ENCODE measurements at places on chromosomes 3 and 15.
A peak's percentile ranks its signal among the peaks of the same experiment; 100 is the strongest.

DNA sequence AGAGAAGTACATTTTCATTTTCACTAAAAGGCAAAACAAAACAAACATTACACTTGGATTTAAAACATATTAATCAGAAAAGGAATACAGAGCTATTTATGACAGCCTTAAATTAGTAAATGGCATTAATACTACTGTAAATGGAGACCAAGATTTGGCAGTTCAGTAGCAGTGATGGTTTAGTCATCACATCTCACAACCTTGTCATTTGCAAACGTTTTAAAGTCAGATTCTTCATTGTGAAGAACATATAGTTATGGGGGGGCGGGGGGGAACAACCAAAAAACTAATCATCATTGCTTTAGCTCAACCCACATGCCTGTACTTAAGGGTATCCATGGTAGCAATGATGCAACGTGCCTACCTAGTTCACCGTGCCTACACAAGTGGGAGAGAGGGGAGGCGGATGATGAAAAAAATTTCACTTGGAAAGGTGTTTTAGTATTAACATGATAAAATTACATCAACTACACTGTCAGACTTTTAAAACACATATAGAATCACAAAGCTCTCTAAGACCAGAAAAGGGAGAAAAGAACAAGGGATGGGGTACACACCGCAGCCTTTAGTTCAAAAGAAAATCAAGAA, 40.1 kb downstream of the DLG1 start:
- DNase-seq = no peak

DNA sequence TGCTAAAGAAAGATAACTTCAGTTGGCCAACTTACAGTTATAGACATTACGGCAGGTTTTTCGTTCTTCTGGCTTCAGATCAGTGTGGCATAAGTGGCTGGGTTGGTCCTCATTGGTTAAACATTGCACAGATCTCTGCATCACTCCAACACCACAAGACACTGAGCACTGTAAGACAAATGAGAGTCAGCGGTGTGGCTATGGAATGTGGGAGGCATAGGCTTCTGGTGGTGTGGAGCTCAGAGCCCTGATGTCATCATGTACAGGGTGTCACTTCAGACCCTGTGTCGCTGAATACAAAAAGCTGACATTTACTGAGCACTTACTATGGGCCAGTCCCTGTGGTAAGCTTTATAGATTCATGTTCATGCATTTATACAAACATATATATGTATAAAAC, 146.0 kb downstream of the ADAMTS9 start:
- no peak for DNase-seq

GRCh38 chr15:64574301-64575017, 114.1 kb downstream of the ZNF609 start:
- no peak for DNase-seq

DNA sequence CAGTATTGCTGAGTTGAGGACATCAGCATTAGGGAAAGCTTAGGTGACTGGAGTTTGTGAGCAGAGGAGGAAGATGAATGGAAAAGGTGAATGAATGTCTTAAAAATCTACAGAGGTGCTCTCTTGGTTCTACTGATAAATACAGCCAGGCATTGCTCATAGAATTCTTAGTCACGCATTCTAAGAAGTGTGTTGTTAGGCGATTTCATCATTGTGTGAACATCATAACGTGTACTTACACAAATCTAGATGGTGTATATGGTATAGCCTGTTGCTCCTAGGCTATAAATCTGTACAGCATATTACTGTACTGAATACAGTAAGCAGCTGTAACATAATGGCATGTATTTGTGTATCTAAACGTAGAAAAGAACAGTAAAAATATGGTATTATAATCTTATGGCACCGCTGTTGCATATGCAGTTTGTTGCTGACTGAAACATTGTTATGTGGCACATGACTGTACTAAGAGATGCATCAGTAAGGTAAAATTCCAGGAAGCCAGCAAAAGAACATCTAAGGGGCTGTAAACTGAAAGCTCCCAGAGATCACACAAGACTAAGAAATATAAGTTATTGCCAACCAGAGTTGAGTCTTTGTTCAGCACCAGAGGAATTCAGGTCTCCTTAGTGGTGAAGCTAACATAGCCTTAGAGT, 42.9 kb upstream of the ASB14 start:
- DNase-seq = no peak

- DNase-seq = peak; percentile 41
Measured at GRCh38 chr3:14537590-14538450, 2.3 kb downstream of the GRIP2 start.

GRCh38 chr3:194937882-194938321, 252.2 kb downstream of the FAM43A start:
- no peak for DNase-seq

- no peak for DNase-seq
Measured at GRCh38 chr3:142894493-142894892, 5.6 kb upstream of the PCOLCE2 start.

DNA sequence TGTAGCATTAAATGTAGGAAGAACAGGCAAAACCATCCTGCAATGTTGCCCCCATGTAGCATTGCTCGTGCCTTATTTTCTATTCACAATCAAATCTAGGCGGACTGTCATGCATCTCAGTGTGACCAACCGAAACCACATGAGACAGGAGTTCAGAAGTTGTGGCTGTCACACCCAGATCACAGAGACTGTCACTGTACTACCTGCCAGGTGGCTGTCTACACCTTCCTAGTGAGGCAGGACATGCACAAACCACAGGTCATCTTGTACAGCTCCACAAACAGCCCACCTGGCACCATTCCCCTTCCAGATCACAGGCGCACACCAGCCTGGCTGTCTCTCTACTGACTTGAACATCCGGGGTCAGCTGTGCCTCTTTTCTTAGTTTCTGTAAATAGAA, 392.8 kb downstream of the OCA2 start:
- no peak for DNase-seq

DNA sequence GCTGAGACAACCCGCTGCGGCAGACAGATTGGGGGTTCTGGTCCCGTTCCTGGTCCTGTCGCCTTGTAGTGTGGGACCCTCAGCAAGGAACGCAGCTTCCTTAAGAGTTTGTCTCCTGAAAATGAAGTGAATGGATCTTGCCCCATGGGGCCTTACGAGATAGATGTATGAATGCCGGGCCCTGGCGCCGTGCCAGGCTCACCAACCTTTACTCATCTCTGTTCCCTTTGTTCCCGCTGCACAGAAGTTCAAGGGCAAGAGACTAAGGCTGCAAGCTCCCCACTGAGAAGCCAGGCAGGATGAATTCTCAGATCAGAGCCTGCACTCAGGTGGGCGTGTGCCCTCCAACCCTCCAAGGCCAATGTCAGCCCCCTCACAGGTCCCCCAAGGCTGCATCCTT, 162.7 kb upstream of the IQSEC1 start:
- peak; percentile 47 for DNase-seq

DNA sequence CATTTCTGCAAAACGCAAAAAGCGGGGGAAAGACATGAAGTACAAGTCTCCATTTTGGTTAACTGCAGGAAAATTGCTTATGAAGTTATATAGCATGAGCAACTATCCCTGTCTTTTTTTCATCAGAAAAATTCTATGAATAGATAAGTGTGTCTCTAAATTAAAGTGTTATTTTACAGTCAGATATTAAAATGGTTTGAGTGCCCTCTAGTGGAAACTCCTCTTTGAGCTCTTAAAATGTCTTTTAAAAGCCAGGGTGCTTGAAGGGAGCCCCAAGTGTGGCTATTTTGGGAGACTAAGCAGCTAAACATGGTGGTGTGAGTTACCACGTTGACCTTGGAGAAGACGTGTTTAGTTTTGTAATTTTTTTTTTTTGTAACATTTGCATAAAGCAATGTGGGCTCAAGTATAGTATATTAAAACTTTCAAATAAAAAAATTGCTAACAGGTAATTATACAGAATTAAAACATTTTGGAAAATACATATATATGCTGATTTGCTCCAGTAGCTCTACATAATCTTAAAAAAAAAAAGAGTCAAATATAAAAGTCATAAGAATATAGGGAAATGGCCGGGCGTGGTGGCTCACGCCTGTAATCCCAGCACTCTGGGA, 77.2 kb downstream of the PPP2R3A start:
- DNase-seq = peak; percentile 51

- DNase-seq = no peak
Measured at GRCh38 chr15:73724212-73724611, 28.9 kb downstream of the INSYN1 start.

GRCh38 chr3:73234354-73235014, 173.0 kb downstream of the EBLN2 start:
- DNase-seq = no peak

DNA sequence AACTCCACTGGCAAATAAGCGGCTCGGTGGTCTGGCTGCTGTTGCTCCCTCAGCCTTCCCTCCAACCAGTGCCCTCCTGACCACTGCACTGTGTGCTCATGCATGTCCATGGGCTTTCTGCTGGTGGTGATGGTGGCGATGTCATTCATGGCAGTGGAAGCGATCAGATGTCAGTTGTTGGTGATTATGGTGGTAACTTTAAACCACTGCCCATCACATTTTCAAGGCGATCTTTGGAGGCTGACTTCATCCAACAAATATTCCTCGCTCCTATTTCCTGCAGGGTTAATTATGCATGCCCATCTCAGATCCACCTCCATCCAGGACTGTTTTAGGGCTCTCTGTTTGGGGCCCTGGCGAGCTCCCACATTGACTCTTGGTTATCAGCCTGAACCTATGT, 13.4 kb upstream of the HCN4 start:
- no peak for DNase-seq

GRCh38 chr15:60337076-60337475, 60.7 kb downstream of the ANXA2 start:
- DNase-seq = no peak

DNA sequence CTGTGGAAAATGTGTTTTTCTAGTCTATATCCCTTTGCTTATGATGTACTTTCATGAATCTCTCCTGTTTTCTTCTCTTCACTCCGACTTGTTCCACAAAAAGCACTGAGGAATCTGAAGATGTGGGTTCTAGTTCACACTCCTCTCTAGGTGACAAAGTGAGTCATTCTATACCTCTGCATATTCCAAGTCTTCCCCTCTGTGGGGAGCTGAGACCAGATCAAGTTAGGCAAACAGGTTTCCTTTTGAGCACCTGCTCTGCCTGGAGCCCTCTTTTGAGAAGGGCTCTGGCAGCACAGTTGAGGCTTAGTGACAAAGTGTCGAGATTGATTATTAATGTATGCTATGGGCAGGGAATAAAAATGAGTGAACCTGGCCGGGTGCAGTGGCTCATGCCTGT, 82.4 kb upstream of the VGLL4 start:
- DNase-seq = no peak

DNA sequence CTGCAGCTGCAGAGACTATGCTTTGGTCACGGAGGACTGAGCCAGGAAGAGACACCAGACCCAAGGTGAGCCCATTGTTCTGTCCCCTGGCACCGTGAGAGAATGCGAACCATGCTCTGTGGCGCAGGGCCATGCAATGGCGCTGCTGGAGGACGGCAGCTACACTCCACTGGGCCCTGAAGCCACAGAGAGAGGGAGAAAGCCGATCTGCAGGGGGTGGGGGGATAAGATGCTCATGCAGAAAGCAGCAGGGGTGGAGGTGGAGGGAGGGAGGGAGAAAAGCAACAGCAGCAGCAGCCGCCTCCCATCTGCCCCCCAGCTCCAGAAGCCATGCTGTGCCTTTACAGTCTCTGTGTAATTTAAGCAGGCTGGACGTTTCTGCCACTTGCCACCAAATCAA, 5.3 kb downstream of the BDH1 start:
- no peak for DNase-seq

DNA sequence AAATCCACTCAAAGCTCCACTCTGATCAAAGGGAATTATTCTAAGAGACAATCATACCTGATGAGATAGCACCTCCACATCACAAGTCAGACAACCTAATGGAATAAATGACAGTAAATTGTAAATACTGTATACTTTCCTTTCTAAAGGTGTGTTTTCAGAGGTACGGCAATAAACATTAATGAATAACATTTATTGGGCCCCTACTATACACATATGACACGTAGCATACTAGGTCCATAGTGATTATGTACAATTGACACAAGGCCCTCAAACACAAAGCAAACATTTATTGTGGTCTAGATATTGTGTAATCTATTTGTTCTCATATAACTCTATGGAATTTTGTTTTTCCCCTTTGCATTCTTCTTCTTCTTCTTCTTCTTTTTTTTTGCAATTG, 429.8 kb downstream of the FOXP1 start:
- DNase-seq = no peak

- peak; percentile 69 for DNase-seq
Measured at GRCh38 chr15:28123408-28124023, 24.4 kb upstream of the OCA2 start.

DNA sequence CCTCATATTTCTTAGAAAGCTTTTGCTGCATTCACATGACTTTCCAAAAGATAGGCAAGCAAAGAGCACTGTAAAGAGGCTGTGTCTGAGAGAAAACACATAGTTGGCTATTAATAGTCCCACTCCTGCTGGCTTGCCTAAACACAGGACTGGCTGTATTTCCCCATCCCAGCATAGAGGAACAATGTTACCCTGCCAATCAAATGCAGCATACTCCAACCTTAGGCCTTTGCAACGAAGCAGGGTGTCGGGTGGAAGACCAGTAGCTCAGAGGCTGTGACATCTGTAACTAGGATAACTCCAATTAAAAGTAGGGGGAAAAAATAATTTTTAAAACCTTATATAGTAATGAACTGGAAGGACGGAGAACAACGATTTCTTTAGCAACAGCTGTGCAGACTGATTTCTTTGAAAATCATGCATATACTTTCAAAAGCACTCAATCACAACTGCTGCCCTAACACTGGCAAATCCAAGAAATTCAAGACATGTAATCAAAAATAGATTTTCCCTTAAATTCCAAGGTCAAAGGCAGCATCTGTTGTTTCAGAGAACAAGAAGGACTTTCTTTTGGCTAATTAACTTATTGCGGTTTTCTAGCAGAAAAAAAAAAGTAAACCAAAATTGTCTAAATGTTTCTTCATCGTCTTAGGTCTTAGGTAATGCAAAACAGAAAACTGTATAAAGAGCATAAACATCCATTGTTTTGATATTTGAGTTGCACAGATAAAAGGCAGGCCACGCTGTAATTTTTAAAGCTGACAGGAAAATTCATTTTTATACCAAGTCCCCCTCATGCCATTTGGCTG, 139.3 kb downstream of the TNIK start:
- peak; percentile 42 for DNase-seq

GRCh38 chr15:78976691-78977090, 31.8 kb upstream of the CTSH start:
- DNase-seq = peak; percentile 29
